Activated CD4-positive, alpha-beta memory T cell treated with anti-CD3 and anti-CD28 coated beads, Interleukin-2, amount 10 ng/mL, durations not matched to agents 7 days and 5 days (primary cell): ENCODE measurements at places on chromosomes 3 and 15.

DNA sequence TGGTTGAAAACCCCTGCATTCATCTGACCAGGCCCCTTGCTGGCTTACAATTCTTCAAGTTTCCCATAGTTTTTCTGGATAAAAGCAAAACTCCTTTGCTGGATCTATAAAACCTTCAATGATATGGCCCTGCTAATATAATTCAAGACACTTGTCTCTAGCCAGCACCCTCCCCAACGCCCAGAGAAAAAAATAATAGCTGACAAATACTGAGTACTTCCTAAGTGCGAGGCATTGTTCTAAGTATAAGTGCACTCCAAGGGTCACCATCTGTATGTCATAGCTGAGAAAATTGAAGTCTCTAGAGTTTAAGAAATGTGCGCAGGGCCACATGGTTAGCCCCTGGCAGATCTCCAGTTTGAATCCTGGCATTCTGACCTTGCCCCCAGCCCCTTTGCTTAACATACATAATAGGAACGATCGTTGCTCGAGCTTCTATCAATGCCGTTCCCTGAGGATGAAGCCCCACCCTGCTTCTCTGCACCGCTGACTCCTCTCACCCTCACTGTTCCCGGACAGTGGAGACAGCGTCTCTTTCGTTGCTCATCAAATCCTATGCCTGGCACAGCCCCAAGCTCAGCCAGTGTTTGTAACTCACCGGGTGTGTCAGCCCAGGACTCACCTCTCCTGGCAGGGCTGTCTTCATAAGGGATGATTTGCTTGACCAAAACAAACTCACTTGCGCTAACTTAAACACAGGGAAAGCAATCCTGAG lies 377.1 kb upstream of the PROK2 start:
- H3K36me3 ChIP-seq, result no peaks in the 10 kb centered on the region
- DNase-seq, result no peak
- H3K27ac ChIP-seq, result no peak overlapping the region

GRCh38 chr3:152128356-152128755 lies 140.4 kb upstream of the MBNL1 start:
- no peak for DNase-seq
- peaks cover 7% of the 10 kb centered on the region for H3K4me1 ChIP-seq
- H3K36me3 ChIP-seq, result no peaks in the 10 kb centered on the region
- H3K4me3 ChIP-seq, result no peak overlapping the region
- H3K27ac ChIP-seq, result no peak overlapping the region

GRCh38 chr15:52674831-52675230 lies 4.4 kb downstream of the ATOSA start:
- H3K4me3 ChIP-seq, result no peak overlapping the region
- H3K27me3 ChIP-seq, result no peaks in the 10 kb centered on the region

- no peak for DNase-seq
- H3K4me3 ChIP-seq, result no peak overlapping the region
- H3K27me3 ChIP-seq, result peaks cover 11% of the 10 kb centered on the region
- H3K27ac ChIP-seq, result no peak overlapping the region
- H3K36me3 ChIP-seq, result no peaks in the 10 kb centered on the region
Observed at GRCh38 chr15:52243697-52244555, 51.7 kb downstream of the MYO5C start.

- H3K27ac ChIP-seq, result no peak overlapping the region
- DNase-seq, result no peak
- no peaks in the 10 kb centered on the region for H3K4me1 ChIP-seq
- H3K4me3 ChIP-seq, result no peak overlapping the region
- peaks cover 5% of the 10 kb centered on the region for H3K36me3 ChIP-seq
- no peaks in the 10 kb centered on the region for H3K27me3 ChIP-seq
Observed at GRCh38 chr3:81716870-81717509, 44.5 kb downstream of the GBE1 start.

- H3K27ac ChIP-seq, result peak overlapping the region; percentile 25
- peaks cover 4% of the 10 kb centered on the region for H3K27me3 ChIP-seq
- H3K4me3 ChIP-seq, result no peak overlapping the region
- H3K36me3 ChIP-seq, result no peaks in the 10 kb centered on the region
- DNase-seq, result no peak
Observed at GRCh38 chr3:72344236-72344635, 504.0 kb downstream of the SHQ1 start.

GRCh38 chr3:117645561-117646242 lies 936.1 kb downstream of the TUSC7 start:
- no peak overlapping the region for H3K4me3 ChIP-seq
- H3K36me3 ChIP-seq, result no peaks in the 10 kb centered on the region
- no peak overlapping the region for H3K27ac ChIP-seq
- H3K4me1 ChIP-seq, result no peaks in the 10 kb centered on the region

DNA sequence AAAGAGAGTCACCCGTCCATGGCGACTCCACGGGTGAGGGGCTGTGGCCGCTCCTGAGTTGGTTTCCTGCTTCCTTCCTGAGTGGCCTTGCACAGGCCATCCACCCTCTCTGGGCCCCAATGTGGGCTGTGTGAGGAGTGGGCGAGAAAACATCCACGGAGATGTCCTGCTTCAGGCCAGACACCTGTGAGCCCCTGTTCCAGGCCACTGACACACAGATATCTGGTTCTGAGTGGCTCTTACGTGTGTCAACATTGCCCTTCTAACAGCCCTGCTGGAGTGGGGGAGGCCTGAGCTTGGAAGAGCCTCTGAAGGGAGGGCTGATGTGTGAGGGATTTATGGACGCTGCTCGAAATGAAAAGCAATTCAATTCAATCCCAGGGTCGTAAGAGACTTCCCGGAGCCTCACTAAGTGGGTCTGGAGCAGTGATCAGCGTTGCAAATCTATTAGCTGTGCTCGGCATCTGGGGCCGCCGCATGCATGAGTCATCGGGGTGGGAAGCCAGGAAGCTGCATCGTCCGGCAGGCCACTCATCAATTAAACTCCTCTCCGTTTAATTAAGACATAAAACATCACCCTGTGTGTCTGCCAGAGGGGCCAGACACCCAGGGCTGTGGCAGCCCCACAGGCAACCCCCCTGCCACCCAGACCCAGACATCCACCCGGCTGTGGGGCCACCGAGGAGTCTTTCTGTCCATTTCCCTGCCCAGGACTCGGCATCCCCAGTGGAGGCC lies 20.0 kb upstream of the PRR23E start:
- H3K36me3 ChIP-seq, result no peaks in the 10 kb centered on the region
- no peak overlapping the region for H3K4me3 ChIP-seq
- H3K27ac ChIP-seq, result no peak overlapping the region

DNA sequence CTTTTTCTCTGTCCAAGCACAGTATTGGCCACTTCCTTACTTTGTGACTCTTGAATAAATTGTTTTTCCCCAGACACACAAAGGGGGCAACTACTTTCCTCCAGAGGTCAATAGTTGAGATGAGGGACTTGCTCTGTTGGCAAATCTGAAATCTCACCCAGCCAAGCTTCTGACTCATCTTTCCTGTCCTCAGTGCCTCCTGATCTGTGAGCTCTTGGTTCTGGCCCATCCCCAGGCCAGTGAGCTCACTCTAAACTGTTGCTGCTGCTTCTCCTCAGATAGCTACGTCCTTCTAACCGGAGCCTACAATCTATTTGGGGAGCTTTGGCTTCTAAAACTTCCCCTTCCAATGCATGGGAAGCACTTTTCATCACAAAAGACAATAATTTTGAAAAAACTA lies 50.0 kb upstream of the NMD3 start:
- H3K4me1 ChIP-seq, result no peaks in the 10 kb centered on the region
- H3K27ac ChIP-seq, result no peak overlapping the region
- H3K36me3 ChIP-seq, result no peaks in the 10 kb centered on the region
- DNase-seq, result no peak

- no peaks in the 10 kb centered on the region for H3K4me1 ChIP-seq
- no peak overlapping the region for H3K27ac ChIP-seq
- H3K27me3 ChIP-seq, result no peaks in the 10 kb centered on the region
- DNase-seq, result no peak
- H3K4me3 ChIP-seq, result no peak overlapping the region
Observed at GRCh38 chr3:143653493-143653892, 194.8 kb downstream of the SLC9A9 start.

- peaks cover 3% of the 10 kb centered on the region for H3K27me3 ChIP-seq
- H3K27ac ChIP-seq, result peak overlapping the region; percentile 95
- H3K4me1 ChIP-seq, result peaks cover 38% of the 10 kb centered on the region
- peaks cover 18% of the 10 kb centered on the region for H3K36me3 ChIP-seq
- peak; percentile 54 for DNase-seq
Observed at GRCh38 chr3:25663869-25664811, 567 bp downstream of the TOP2B start.

- H3K27me3 ChIP-seq, result peaks cover 6% of the 10 kb centered on the region
- no peaks in the 10 kb centered on the region for H3K4me1 ChIP-seq
- no peak overlapping the region for H3K4me3 ChIP-seq
- no peak overlapping the region for H3K27ac ChIP-seq
Observed at GRCh38 chr3:130386604-130387263, 41.3 kb downstream of the COL6A5 start.

GRCh38 chr15:81117136-81117535 lies 16.9 kb upstream of the CFAP161 start:
- no peak for DNase-seq
- peaks cover 59% of the 10 kb centered on the region for H3K27me3 ChIP-seq
- H3K4me3 ChIP-seq, result no peak overlapping the region
- no peaks in the 10 kb centered on the region for H3K36me3 ChIP-seq

DNA sequence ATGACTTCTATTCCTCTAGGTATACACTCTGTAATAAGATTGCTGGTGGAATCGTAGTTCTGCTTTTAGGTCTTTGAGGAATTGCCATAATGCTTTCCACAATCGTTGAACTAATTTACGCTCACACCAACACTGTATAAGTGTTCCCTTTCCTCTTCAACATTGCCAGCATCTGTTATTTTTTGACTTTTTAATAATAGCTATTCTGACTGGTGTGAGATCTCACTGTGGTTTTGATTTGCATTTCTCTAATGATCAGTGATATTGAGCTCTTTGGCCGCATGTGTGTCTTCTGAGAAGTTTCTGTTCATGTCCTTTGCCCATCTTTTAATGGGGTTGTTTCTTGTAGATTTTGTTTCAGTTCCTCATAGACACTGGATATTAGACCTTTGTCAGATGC lies 12.8 kb downstream of the NXPE3 start:
- H3K27ac ChIP-seq, result no peak overlapping the region
- H3K27me3 ChIP-seq, result no peaks in the 10 kb centered on the region
- no peak overlapping the region for H3K4me3 ChIP-seq
- no peak for DNase-seq

DNA sequence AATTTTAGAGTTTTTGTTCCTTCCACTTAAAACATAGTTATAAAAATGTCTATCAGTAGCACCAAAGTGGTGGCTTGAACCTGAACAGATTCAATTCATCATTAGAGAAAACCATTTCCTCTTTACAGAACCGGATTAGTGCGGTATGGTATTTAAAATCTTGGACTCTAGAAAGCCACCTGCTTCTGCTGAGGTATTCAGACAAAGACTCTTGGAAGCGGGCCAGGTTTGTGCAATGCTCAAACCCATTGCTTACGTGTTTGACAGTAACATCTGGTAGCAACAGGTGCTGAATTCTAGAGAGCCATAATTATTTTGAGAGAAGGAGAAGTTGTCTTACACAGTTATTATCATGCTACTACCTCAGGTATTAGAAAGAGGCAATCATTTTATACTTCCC lies 290.5 kb downstream of the NAALADL2 start:
- DNase-seq, result no peak
- no peaks in the 10 kb centered on the region for H3K27me3 ChIP-seq
- no peaks in the 10 kb centered on the region for H3K36me3 ChIP-seq

DNA sequence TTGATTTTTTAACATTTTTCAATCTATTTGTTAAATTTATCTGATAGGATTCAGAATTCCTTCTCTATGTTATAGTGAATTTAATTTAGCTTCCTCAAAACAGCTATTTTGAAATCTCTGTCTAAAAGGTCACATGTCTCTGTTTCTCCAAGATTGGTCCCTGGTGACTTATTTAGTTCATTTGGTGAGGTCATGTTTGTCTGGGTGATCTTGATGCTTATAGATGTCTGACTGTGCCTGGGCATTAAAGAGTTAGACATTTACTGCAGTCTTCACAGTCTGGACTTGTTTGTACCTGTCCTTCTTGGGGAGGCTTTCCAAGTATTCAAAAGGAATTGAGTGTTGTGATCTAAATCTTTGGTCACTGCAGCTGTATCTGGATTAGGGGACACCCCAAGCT lies 169.5 kb upstream of the C2CD4B start:
- H3K36me3 ChIP-seq, result no peaks in the 10 kb centered on the region
- peaks cover 1% of the 10 kb centered on the region for H3K27me3 ChIP-seq
- H3K4me3 ChIP-seq, result no peak overlapping the region
- no peak for DNase-seq
- no peak overlapping the region for H3K27ac ChIP-seq
- H3K4me1 ChIP-seq, result no peaks in the 10 kb centered on the region

DNA sequence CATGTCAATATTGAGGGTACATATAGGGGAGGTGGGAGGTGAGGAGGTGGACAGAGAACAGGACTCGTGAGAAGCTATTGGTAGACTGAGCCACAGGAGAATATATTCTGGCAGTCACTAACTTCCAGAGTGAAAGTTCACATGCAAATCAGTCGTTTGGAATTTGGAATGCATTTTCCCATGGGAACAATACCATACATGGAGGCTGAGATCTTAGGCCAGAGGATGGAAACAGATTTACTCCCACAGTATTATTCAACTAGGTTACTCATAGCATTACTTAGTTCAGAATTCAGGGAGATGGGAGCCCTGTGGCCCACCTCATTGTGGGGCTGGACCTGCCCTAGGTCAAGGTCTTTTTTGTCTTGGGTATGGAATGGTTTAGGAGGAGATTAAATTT lies 36.4 kb upstream of the ABHD2 start:
- H3K27me3 ChIP-seq, result peaks cover 2% of the 10 kb centered on the region
- H3K4me3 ChIP-seq, result no peak overlapping the region
- H3K36me3 ChIP-seq, result peaks cover 9% of the 10 kb centered on the region
- no peak for DNase-seq

GRCh38 chr3:11059090-11059798 lies 66.7 kb downstream of the SLC6A1 start:
- H3K4me1 ChIP-seq, result peaks cover 3% of the 10 kb centered on the region
- DNase-seq, result peak; percentile 42
- H3K27me3 ChIP-seq, result peaks cover 3% of the 10 kb centered on the region
- H3K27ac ChIP-seq, result no peak overlapping the region
- no peak overlapping the region for H3K4me3 ChIP-seq

DNA sequence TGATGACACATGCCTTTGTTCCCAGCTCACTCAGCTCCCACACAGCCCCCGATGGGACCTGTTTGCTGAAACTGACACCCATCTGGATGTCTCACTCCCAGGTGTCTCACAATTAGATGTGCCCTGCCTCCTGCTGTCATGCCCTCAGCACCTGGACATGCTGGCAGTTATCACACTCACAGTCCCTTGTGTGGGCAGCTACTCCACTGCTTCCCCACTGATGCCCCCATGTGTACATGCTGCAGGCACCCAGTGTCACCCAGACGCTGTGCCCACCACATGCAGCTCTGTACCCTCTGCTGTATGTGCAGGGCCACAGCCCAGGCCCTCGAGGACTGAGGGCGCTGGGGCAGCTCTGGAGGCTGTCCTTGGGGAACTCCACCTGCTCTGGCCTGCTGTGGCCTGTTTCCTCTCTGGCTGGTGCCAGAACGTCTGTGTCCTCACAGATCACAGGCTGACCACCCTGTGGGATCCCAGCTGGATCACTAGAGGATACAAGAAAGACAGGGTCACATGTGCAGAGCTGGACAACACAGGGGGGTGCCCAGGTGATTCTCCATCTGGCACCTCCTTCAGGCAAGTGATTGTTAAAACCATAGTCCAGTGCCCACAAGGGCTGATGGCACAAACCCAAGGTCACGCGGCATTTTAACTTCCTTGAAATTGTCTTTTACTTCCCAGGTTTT lies 14.0 kb downstream of the C3orf22 start:
- no peak overlapping the region for H3K4me3 ChIP-seq
- no peak overlapping the region for H3K27ac ChIP-seq
- no peak for DNase-seq
- H3K27me3 ChIP-seq, result peaks cover 1% of the 10 kb centered on the region
- H3K4me1 ChIP-seq, result peaks cover 3% of the 10 kb centered on the region
